ENCODE measurements at places on chromosomes 7 and 10.

DNA sequence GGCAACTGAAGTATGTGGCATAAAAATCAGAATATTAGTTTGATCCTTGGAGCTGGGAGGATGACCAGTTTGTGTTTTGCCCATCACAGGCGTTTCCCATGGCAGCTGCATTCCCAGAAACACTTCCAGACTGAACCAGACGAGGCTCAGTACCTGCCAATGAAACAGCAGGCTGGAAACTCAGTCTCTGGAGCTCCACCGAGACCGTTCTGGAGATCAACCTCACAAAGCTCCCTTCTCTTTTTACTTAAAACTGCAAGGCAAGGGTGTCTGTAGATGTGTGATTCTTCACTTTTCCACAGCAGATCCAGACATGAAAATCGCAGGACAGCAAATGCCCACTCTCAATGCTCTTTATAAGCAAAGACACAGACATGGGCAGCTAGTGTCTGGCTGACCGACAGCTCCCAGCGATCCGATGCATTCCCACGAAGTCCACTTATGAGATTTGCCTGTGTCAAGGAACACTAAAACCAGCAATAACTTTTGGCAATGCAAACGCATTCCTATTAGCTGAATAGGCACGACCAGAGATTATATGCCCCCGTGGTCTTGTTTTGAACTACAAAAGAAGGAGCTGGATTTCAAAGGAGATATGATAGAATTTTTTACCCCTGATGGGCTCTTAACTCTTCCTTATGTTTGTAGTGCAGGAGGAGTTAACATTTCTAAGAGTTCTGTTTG lies 72.6 kb downstream of the ADAM12 start:
- DNase-seq: no peak

GRCh38 chr10:44745920-44746319 lies 165.2 kb upstream of the TMEM72 start:
- DNase-seq: no peak

GRCh38 chr10:27695706-27696105 lies 49.9 kb downstream of the MKX start:
- no peak for DNase-seq

DNA sequence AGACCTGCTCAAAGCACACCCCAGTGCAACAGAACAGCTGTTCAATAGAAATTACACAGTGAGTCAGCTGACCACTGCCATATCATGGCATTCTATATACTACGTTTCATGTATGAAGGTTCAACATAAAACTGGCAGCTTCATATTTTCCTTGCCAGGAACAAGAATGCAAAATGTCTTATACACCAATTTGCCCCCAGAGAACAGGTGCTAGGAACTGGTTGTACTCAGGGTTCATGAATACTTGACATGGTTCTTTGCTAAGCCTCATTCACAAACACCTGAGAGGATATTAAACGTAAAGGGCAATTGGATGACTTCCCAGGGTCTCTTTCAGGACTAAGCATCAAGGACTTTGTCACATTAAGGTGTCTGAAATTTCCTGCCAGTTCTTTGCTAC lies 6.9 kb downstream of the MYOF start:
- no peak for DNase-seq

GRCh38 chr10:104527013-104527412 lies 114.1 kb upstream of the SORCS3 start:
- DNase-seq: no peak

DNA sequence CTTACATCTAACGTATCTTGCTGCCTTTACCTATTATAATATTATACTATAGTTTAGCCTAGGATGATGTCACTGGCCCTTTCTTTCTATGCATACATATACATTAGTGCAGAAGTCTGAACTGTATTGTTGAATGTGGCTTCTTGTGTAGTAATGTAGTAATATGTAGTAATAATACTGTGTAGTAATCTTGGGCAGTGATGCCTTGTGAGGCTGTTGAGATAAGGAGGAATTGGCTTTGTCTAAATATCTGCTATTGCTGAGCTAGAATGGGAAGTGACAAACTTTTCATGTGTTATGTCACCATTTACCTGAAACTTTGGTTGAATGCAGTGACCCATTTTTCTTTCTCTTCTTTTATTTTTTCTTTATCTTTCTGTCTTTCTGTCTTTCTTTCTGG lies 11.0 kb downstream of the GLCCI1 start:
- no peak for DNase-seq

DNA sequence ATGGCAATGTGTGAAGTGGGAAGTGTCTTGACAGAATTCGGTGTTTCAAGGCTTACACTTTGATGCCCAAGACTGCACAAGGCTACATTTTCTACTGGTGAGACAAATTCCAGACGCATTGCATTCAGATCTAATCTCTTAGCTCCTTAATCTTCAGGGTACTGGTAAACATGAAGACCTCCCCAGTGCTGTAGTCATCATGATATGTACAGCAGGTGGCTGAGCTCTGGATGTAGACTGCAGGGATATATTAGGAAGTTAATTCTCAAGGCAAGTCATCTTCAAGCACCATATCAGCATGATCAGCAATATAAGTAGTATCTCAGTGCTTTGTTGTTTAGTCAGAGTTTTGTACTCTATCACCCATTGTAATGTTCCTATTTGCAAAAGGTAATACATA lies 61.8 kb downstream of the IKZF1 start:
- DNase-seq: no peak

Measured in activated T-cell treated with anti-CD3 and anti-CD28 coated beads, Interleukin-2, amount 50 U/mL, for 48 hours (primary cell).